ENCODE measurements at places on chromosomes 11 and 22.

- H3K4me1 ChIP-seq: no peaks in the 10 kb centered on the region
- no peak overlapping the region for H3K4me3 ChIP-seq
- H3K27me3 ChIP-seq: no peaks in the 10 kb centered on the region
- no peak for DNase-seq
- H3K36me3 ChIP-seq: no peaks in the 10 kb centered on the region
These were observed 139.8 kb upstream of the PGR start for GRCh38 chr11:101269390-101269789.

DNA sequence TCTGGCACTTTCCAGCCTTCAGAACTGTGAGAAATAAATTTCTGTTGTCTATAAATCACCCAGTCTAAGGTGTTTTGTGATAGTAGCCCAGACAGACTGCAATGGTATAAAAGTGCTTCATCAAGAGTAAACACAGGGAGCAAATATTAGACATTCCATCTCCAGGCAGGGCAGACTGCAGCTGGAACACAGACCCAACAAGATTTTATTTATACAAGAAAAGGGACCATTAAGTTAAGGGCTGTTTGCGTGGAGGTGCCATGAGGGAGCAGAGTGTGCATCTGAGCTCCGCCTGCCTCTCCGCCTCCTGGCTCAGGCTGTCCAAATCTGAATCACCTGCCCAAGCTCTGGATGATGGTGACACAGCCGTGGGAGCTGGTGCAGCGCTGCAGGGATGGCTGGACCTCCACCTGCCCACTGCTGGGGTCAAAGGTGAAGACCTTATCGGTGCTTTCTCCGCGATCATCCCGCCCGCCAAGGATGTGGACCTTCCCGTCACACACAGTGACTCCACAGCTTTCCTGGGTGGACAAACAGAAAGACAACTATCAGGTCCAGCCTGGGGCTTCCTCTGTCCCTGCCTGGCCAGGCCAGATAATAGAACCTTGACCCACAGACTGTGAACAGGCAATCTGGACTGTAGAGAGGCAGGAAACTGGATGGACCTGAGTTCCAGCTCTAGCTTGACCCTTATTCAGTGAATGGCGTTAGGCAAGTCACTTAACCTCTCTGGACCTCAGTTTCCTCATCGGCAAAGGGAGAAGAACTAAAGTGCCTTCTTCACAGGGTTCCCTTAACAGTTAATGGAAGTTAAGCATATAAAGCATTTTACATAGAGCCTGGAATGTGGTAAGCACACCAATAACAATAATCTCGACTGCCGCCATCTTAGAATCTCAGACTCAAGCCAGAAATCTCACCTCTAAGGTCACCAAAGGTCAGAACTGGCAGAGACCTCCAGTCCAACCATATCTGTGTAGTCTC is 10.5 kb downstream of the KLHL35 start:
- no peak overlapping the region for H3K27ac ChIP-seq
- H3K36me3 ChIP-seq: peaks cover 2% of the 10 kb centered on the region
- no peak overlapping the region for H3K4me3 ChIP-seq
- peaks cover 13% of the 10 kb centered on the region for H3K27me3 ChIP-seq

DNA sequence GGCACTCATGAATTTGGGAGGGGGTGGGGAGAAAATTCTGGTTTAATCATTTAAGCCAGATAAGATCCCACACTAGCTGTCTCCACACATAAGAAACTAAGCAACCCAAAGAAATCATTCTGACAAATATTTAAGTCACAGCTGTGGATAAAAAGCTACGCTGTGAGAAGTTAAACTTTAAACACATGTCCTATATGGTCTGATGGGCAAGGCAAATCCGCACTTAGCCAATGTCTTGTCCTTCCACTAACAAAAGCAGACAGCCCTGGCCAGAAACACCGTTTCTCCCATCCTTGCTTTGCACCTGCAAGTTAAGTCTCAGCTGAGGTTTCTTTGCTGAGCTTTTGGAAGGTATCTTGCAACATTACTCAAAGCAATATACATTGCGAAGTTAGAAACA is 68.0 kb downstream of the ETS1 start:
- peaks cover 72% of the 10 kb centered on the region for H3K36me3 ChIP-seq
- H3K27ac ChIP-seq: peak overlapping the region; percentile 100
- peak overlapping the region; percentile 96 for H3K4me3 ChIP-seq

GRCh38 chr11:43712676-43713075 is 32.1 kb downstream of the HSD17B12 start:
- H3K36me3 ChIP-seq: peaks cover 13% of the 10 kb centered on the region
- no peak for DNase-seq
- H3K27me3 ChIP-seq: no peaks in the 10 kb centered on the region
- H3K4me1 ChIP-seq: peaks cover 2% of the 10 kb centered on the region
- H3K4me3 ChIP-seq: no peak overlapping the region

DNA sequence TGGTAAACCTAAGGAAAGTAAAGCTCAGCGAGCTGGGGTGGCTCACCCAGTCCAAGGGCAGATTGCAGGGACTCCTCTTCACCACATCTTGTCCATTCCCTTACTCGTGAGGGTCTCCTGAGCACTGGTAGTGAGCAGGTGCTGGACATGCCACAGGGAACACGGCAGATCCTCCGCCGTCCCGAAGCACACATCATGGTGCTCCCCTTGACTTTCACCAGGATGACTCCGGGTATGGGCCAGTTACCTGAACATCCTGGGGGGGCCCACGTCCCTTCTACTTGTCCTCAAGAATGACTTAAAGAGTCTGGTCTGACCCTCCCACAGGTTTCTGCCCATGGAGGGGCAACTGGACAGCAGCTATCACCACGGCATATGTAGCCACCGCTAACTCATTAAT is 8.0 kb upstream of the SF1 start:
- DNase-seq: peak; percentile 18
- peaks cover 3% of the 10 kb centered on the region for H3K4me1 ChIP-seq
- no peak overlapping the region for H3K27ac ChIP-seq
- no peak overlapping the region for H3K4me3 ChIP-seq
- H3K27me3 ChIP-seq: no peaks in the 10 kb centered on the region

DNA sequence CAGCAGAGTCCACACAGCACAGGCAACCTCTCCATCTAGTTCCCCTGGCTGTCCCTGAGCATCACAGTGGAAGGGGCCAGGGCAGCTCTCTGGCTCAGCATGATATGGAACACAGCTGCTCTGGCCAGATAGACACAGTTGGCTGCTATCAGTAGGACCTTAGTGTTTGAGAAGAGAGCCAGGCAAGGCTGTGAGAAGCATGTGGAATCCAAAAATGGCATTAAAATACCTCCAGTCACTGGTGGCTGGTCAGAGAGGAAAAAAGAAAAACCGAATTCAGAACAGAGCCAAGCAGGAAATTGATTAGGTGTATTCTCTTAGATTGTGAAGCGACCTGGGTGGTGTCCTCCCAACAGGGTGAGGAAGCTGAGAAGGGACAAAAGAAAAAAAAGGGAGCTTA is 27.9 kb downstream of the SERPINH1 start:
- H3K4me1 ChIP-seq: peaks cover 10% of the 10 kb centered on the region
- H3K27ac ChIP-seq: no peak overlapping the region
- DNase-seq: no peak
- H3K27me3 ChIP-seq: peaks cover 35% of the 10 kb centered on the region

DNA sequence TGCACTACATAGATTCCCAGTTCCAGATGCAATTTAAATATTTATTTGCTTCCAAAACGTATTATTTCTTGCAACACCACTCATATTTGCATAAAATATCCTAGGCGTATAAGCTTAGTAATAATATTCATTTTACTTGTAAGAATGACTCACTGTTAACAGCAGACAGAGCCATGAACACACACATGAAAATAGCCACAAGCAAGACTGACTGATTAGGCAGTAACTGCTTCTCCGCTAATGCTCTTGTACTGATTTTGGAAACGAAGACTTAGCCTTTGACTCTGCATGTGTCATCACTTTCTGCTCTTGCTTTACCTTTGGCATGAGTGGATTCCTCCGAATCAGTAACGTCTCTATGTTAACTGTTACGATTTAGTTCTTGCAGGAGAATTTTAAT is 6.0 kb downstream of the OR10Q1 start:
- no peaks in the 10 kb centered on the region for H3K36me3 ChIP-seq
- H3K4me3 ChIP-seq: no peak overlapping the region
- no peak overlapping the region for H3K27ac ChIP-seq
- H3K27me3 ChIP-seq: no peaks in the 10 kb centered on the region
- no peaks in the 10 kb centered on the region for H3K4me1 ChIP-seq

DNA sequence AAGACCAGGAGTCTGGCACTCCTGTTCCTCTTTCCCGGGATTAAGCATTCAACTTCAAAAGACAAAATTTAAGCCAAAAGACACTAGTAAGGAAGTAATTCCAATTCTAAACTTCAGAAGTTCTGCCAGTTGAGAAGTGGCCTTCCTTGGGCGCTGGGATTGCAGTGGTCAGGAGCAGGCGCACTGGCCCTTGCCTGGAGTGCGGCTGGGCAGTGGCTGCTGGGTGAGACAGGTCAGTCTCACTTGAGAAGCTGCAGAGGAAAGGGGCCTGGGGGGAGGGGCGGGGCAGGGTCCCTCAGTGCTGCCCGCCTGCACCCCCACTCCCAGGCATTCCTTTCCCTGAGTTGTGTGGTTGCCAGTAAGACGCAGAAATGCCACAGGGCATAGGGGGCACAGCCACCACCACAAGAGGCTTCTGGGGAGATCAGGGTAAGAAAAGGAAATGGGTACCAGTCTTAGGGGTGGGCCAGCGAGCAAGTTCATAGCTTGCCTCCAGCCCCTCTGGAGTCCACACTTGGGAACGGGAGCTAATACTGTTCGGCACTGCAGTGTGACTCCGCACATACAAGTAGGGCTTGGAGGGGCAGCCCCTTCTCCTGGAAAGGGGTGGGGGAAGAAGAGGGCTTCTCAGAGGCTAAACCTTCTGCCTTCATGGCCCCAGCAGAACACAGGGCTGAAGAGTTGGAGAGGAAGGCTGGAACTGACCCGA is 5.5 kb downstream of the MRPL49 start:
- peaks cover 27% of the 10 kb centered on the region for H3K4me1 ChIP-seq
- no peak for DNase-seq

DNA sequence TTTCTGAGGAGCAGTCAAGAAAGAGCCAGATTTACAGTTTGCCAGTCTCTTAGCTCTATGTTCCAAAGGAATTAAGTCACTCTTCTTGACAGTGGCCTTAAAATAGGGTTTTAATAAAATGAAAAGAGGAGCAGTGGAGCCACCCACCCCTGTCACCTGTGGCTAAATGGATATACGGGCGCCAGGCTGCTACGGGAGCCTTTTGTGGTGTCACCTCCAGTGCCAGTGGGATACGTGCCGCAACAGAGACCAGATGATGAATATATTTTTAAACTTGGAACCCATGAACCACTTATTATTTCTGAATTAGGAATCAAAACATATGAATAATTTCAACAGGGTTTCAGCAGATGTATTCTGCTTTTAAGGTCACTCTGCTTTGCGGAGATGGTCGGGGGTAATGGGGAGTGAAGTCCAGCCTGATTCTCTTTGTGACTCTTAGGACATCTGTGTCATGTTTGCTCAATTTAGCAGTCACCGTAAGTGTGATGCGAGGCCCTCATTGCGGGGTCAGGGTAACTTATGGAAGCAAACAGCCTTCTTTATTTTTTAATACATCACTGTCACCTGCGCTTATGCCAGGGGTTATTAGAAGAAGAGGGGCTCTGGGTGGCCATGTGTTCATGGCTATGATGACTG is 64.3 kb downstream of the ZBTB16 start:
- no peaks in the 10 kb centered on the region for H3K4me1 ChIP-seq
- H3K4me3 ChIP-seq: no peak overlapping the region
- H3K36me3 ChIP-seq: no peaks in the 10 kb centered on the region
- H3K27ac ChIP-seq: no peak overlapping the region

DNA sequence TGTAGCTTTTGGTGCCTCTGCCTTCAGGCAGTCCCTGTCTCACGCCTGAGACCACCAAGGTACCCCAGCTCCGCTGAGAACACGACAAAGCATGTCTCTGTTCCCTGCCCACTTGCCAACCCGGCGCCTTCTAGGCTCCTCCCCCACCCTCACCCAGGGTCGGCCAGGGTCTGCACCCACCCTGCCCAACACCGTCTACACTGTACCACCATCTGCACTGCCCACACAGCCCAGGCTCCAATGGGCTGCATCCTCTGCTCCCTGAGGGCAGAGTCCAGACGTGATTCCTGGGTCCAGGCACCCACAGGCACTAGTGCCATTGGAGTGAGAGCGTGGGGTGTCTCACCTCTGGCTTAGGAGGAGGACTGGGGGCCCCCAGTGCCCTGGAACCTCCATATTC is 22.8 kb upstream of the ACR start:
- H3K4me1 ChIP-seq: no peaks in the 10 kb centered on the region
- H3K4me3 ChIP-seq: no peak overlapping the region
- DNase-seq: no peak
- no peak overlapping the region for H3K27ac ChIP-seq
- no peaks in the 10 kb centered on the region for H3K36me3 ChIP-seq
- H3K27me3 ChIP-seq: peaks cover 5% of the 10 kb centered on the region

GRCh38 chr11:47160753-47161133 is 15.9 kb downstream of the ARFGAP2 start:
- H3K27me3 ChIP-seq: no peaks in the 10 kb centered on the region
- H3K4me3 ChIP-seq: no peak overlapping the region
- no peak for DNase-seq

GRCh38 chr11:69559181-69559580 is 77.7 kb downstream of the LINC01488 start:
- H3K27ac ChIP-seq: no peak overlapping the region
- H3K4me3 ChIP-seq: no peak overlapping the region
- H3K4me1 ChIP-seq: peaks cover 21% of the 10 kb centered on the region
- no peaks in the 10 kb centered on the region for H3K36me3 ChIP-seq
- no peak for DNase-seq

- peaks cover 80% of the 10 kb centered on the region for H3K36me3 ChIP-seq
- H3K4me3 ChIP-seq: no peak overlapping the region
- no peak for DNase-seq
- peaks cover 46% of the 10 kb centered on the region for H3K4me1 ChIP-seq
- no peak overlapping the region for H3K27ac ChIP-seq
These were observed 9.0 kb upstream of the RRM1 start for GRCh38 chr11:4085575-4085974.

GRCh38 chr11:131137046-131137445 is 220.8 kb upstream of the SNX19 start:
- no peaks in the 10 kb centered on the region for H3K27me3 ChIP-seq
- no peak overlapping the region for H3K4me3 ChIP-seq
- H3K36me3 ChIP-seq: no peaks in the 10 kb centered on the region

- no peaks in the 10 kb centered on the region for H3K36me3 ChIP-seq
- no peak overlapping the region for H3K27ac ChIP-seq
- no peak for DNase-seq
- H3K4me1 ChIP-seq: no peaks in the 10 kb centered on the region
- H3K4me3 ChIP-seq: no peak overlapping the region
- H3K27me3 ChIP-seq: no peaks in the 10 kb centered on the region
These were observed 12.8 kb upstream of the IFTAP start for GRCh38 chr11:36581536-36581935.

DNA sequence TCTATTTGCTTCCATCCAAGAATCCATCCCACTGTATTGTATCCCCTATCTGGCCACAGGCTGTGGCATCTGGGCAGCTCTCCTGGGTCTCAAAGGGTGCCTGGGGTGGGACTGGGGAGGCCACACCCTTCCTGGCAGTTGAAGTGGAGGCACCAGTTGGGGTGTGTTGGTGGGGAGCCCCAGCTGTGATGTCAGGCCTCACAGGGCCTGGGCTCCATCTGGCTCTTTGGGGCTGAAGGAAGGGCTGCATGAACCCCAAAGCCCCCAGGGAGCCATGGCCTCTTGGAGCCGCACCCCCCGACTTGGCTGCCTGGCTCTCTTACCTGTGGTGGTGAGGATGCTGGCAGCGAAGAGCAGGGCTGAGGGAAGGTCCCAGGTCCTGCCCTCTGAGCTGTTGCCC is 469 bp downstream of the KCNK7 start:
- H3K4me3 ChIP-seq: no peak overlapping the region
- no peaks in the 10 kb centered on the region for H3K27me3 ChIP-seq
- H3K27ac ChIP-seq: peak overlapping the region; percentile 67
- no peak for DNase-seq
- peaks cover 17% of the 10 kb centered on the region for H3K36me3 ChIP-seq
